ENCODE measurements at places on chromosomes 7 and 10. TPM values are rescaled to one million over a fixed set of nuclear protein-coding genes. Genes with fewer than 3 reads are reported as not detected.

MKX gene
- total RNA-seq: 0.56 TPM

FAM24B gene
- total RNA-seq: 4.5 TPM

GCK gene
- 0.52 TPM for total RNA-seq

DNA sequence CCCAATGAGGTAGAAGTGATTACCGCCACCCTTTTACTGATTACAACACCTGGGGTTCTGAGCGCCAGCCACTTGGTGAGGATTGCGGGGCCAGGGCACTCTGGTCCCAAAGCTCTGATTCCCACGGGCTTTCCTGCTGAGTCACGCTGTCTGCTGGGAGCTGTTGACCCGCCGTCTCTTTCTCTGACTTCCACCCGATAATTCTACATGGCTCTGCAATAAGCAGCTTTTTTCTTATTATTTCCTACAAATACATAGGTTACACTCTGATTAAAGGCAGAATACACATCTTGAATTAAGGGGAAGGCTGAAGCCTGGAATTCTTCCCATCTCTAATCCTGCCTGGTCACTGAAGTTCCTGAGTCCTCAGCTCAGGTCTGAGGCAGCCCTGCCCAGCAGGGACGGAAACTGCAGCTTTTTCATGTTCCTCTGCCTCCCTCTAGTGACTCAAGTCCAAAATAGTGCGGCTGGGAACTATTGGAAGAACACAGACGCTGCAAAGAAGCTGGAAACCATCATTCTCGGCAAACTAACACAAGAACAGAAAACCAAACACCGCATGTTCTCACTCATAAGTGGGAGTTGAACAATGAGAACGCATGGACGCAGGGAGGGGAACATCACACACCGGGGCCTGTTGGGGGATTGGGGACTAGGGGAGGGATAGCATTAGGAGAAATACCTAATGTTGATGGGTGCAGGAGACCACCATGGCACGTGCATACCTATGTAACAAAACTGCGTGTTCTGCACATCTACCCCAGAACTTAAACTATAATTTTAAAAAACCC, 178.3 kb downstream of the PRKCQ start:
- peak overlapping the region; percentile 27 for H3K4me3 ChIP-seq
- no peaks in the 10 kb centered on the region for H3K27me3 ChIP-seq
- H3K4me1 ChIP-seq: peaks cover 9% of the 10 kb centered on the region
- no peak overlapping the region for H3K27ac ChIP-seq

DNA sequence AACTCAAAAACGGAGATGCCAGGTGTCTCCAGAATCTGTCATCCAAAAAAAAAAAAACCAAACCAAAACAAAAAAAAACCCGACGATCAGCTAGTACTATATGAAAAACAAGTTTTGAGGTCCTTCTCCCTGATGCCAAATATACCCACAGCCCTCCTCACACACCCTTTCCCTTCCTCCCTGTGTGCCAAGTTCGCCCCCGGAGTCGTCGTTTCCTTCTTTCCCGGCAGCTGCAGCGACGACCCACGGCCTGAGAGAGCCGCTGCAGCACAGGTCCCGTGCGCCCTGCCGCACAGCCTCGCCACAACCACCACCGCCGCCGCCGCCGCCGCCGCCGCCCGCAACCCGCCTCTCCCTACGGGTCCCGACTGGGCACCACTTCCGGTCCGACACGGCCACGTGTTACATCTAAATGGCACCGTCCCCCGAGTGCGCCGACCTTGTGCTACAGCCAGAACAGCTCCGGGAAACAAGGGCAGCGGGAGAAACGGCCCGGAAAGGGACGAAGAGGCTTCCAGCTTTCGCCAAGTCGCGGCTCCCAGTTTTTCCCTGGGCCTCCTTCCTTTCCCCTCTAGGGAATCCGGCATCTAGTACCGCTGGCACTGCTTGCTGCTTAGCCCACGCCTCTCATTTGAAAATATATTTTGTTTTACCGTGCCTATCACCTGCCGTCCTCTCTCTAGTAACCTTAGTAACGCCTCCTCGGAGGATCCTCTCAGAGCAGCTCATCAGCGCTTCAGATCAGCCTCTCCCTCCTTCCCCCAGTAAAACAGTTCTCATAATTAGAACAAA, at the start of gene FRA10AC1:
Gene FRA10AC1 (minus strand): TSS at position 383 of the 792 bp plus-strand sequence. CDS start 2,486 bp downstream, outside the sequence.
- H3K4me1 ChIP-seq: peaks cover 22% of the 10 kb centered on the region
- peak within 1 kb of the TSS; percentile 63 for H3K4me3 ChIP-seq
- H3K27me3 ChIP-seq: no peaks in the 10 kb centered on the region
- peak; percentile 98 for DNase-seq
- H3K27ac ChIP-seq: peak within 1 kb of the TSS; percentile 81
- peaks cover 9% of the 10 kb centered on the region for H3K36me3 ChIP-seq
